IPS DF 6.9 (cell line): ENCODE measurements at places on chromosomes 2 and 18.

GRCh38 chr18:10169064-10169562, 255.3 kb downstream of the VAPA start:
- DNase-seq = no peak
- H3K4me3 ChIP-seq = no peak overlapping the region
- H3K27me3 ChIP-seq = no peaks in the 10 kb centered on the region
- H3K27ac ChIP-seq = no peak overlapping the region
- no peaks in the 10 kb centered on the region for H3K36me3 ChIP-seq

- H3K4me1 ChIP-seq = no peaks in the 10 kb centered on the region; the same call in 1 of the 2 replicates
- no peaks in the 10 kb centered on the region for H3K27me3 ChIP-seq
- DNase-seq = no peak
- no peaks in the 10 kb centered on the region for H3K36me3 ChIP-seq
- no peak overlapping the region for H3K27ac ChIP-seq
Measured at GRCh38 chr2:138028538-138028937, 64.3 kb downstream of the HNMT start.

DNA sequence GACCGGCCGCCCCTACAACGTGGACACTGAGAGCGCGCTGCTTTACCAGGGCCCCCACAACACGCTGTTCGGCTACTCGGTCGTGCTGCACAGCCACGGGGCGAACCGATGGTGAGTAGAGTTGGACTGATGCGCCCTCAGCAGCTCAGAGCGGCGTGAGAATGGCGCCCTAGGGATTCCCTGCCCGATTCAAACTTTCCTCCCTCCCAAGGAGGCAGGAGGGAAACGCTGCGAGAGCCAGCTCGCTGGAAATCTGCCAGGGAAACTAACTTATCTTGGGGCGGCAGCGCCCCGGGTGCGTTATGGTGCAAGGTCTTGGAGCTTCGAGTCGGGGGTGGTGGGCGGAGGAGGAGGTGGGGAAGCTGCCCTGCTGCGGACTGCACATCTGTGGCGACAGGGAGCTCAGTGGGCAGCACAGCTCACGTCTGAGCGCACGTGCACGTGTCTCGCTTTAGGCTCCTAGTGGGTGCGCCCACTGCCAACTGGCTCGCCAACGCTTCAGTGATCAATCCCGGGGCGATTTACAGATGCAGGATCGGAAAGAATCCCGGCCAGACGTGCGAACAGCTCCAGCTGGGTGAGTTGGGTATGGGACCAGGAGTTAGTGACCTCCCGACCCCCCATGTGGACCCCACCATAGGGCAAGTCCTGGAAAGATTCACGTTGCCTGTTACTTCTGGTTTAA, 697 bp downstream of the ITGA4 start:
- H3K36me3 ChIP-seq = no peaks in the 10 kb centered on the region
- H3K4me1 ChIP-seq = peaks cover 3% of the 10 kb centered on the region; the same call in 1 of the 2 replicates
- H3K4me3 ChIP-seq = peak overlapping the region; percentile 46; the same call in 1 of the 2 replicates
- H3K27ac ChIP-seq = no peak overlapping the region

DNA sequence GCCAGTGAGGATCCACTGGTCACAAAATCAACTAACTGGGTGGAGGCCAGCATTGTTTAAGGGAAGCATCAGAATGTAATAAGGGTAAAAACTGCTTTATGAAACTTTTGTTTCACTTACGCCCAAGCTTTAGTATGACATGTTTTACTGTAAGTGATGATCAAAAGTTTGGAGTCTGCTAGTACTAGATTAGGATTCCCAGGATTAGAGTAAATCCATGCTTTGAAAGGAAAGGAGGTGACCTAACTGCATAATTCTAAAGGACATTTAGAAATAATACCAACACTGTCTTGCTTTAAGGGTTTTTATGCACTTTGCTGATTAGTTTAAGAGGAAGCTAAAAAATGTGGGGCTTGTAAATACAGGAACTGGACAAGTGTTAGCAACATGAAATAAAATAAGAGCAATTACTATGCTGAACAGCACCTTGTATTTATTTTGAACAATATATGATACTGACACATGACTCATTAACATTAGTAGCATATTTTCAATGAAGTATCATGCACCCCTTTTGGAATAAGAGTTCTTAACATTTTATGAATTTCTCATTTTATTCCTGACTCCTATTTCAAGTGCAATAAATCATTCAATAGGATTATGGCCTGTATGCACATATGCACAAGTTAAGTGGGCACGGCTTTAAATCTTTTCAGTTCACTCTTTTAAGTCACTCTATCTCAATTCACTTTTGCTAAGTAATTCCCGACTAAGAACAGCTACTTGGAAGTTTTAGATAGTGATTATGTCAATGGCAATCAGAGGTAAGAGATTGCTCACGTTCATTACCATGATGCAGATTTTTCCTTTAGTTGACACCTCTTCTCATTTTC, 62.5 kb downstream of the STK39 start:
- no peak overlapping the region for H3K4me3 ChIP-seq
- no peak overlapping the region for H3K27ac ChIP-seq
- H3K27me3 ChIP-seq = no peaks in the 10 kb centered on the region
- H3K36me3 ChIP-seq = no peaks in the 10 kb centered on the region
- no peak for DNase-seq

DNA sequence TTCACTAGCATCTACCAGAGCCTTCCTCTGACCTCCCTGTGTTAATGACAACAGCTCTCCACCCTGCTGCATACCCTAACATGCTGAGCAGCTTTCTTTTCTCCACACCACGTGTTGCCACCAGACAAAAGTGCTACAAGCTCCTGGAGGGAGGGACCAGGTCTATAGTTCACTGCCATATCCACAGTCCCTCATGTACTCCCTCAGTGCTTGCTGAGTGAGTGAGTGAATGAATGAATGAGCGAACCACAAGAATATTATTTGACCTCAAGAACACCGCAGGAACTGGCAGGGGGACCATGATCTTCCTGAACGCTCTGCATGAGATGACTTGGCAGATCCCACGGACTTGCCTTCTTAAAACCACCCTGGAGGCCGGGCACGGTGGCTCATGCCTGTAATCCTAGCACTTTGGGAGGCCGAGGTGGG, 47.4 kb upstream of the CAB39 start:
- H3K4me1 ChIP-seq = peaks cover 8% of the 10 kb centered on the region; the same call in 1 of the 2 replicates
- H3K27ac ChIP-seq = no peak overlapping the region
- no peak for DNase-seq
- H3K4me3 ChIP-seq = no peak overlapping the region
- H3K27me3 ChIP-seq = no peaks in the 10 kb centered on the region

DNA sequence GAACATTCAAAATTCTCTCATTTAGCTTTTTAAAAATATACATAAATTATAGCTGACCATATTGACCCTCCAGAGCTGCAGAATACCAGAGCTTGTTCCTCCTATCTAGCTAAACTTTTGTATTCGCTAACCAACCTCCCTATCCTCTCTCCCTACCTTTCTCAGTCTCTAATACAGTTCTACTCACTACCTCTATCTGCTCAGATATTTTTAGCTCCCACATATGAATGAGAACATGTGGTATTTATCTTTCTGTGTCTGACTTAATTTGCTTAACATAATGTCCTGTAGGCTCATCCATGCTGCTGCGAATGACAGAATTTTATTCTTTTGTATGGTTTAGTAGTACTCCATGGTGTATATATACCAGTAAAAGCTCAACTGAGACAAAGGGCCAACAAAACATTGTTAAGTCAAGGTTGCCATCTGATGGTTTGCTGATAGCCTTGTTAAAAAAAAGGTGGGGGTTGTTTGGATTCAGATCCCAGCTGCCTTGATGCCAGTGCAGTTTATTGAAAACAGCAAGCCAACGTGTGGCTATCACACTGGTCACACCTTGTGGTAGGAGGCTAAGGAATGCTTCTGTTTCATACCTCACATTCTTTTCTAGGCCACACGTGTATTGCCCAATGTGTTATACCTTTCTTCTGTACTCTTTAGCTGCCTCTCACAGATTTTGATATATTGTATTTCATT, 101.5 kb downstream of the VWA3B start:
- no peak for DNase-seq
- no peak overlapping the region for H3K4me3 ChIP-seq
- H3K27ac ChIP-seq = no peak overlapping the region
- H3K27me3 ChIP-seq = no peaks in the 10 kb centered on the region
- H3K36me3 ChIP-seq = no peaks in the 10 kb centered on the region

- H3K4me1 ChIP-seq = no peaks in the 10 kb centered on the region
- DNase-seq = no peak
- no peak overlapping the region for H3K27ac ChIP-seq
- no peak overlapping the region for H3K4me3 ChIP-seq
Measured at GRCh38 chr18:48356909-48357631, 52.1 kb downstream of the ZBTB7C start.

GRCh38 chr18:63292831-63293683, 26.5 kb downstream of the BCL2 start:
- H3K4me1 ChIP-seq = peaks cover under 1% of the 10 kb centered on the region; the same call in 1 of the 2 replicates
- no peak for DNase-seq
- H3K36me3 ChIP-seq = no peaks in the 10 kb centered on the region
- no peak overlapping the region for H3K4me3 ChIP-seq
- no peak overlapping the region for H3K27ac ChIP-seq
- H3K27me3 ChIP-seq = no peaks in the 10 kb centered on the region

GRCh38 chr2:168450171-168450570, 5.9 kb upstream of the CERS6 start:
- H3K27ac ChIP-seq = no peak overlapping the region
- no peak overlapping the region for H3K4me3 ChIP-seq
- no peaks in the 10 kb centered on the region for H3K36me3 ChIP-seq
- no peak for DNase-seq
- H3K4me1 ChIP-seq = 0 out of 2 replicates have a peak, but pooled peaks cover under 1% of the 10 kb centered on the region
